ENCODE measurements at places on chromosomes 4 and X.

GRCh38 chrX:139930916-139931645 lies 1.8 kb downstream of the ATP11C start:
- DNase-seq, result peak; percentile 33

- DNase-seq, result peak; percentile 36
These were observed 763 bp downstream of the USP38 start for GRCh38 chr4:143185253-143186107.

DNA sequence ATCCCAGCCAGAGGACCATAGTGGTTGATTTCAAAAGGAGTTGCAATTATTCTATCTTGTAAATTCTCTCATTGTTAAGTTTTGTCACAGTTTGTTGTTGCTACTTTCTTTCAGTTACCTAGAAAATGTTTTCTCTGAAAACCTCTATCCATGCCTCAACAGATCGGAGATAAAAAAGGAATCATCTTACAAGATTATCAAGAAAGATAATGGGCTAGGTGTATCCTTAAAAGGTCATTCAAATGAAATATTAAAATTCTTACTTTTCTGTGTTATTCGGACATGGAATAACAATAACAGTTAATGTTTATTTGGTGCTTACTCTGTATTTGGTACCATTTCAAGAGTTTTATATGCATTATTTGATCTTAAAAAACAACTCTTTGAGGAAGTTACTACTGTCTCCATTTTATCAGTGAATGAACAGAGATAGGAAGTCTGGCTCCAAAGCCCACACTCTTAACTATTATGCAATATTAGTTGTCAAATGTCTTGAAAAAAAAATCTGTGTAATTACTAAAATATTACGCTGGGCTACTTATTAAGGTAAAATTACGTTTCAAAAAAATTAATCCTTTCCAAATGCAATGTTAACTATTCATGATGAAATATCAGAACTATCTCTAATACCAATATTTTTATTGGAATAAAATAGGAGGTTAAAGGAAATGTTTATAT lies 97.5 kb downstream of the SNCA start:
- DNase-seq, result no peak

GRCh38 chr4:33722254-33722653 lies 2522.1 kb downstream of the ARAP2 start:
- DNase-seq, result peak; percentile 85

Data from foreskin fibroblast (primary cell).